Transverse colon (tissue), 4 donors: ENCODE measurements at places on chromosomes 16 and 17. TPM values are rescaled to one million over a fixed set of nuclear protein-coding genes. Genes with fewer than 3 reads are reported as not detected.

GRCh38 chr16:85270374-85270773 lies 158.1 kb upstream of the CIBAR2 start:
- no peak overlapping the region for H3K27ac ChIP-seq
- H3K4me1 ChIP-seq: no peaks in the 10 kb centered on the region
- H3K27me3 ChIP-seq: no peaks in the 10 kb centered on the region
- H3K4me3 ChIP-seq: no peak overlapping the region

- no peaks in the 10 kb centered on the region for H3K27me3 ChIP-seq
- no peak overlapping the region for H3K4me3 ChIP-seq
- peak overlapping the region; percentile 59 for H3K27ac ChIP-seq
- H3K36me3 ChIP-seq: no peaks in the 10 kb centered on the region
Measured at GRCh38 chr17:68909066-68909465, 46.1 kb downstream of the ABCA8 start.

The TPSG1 gene
- total RNA-seq: 24.0 TPM

- H3K36me3 ChIP-seq: no peaks in the 10 kb centered on the region
- no peaks in the 10 kb centered on the region for H3K27me3 ChIP-seq
- no peak overlapping the region for H3K27ac ChIP-seq
- H3K4me1 ChIP-seq: no peaks in the 10 kb centered on the region
Measured at GRCh38 chr17:79907217-79907715, 68.0 kb upstream of the CBX4 start.

GRCh38 chr17:62778990-62779681 lies 29.0 kb downstream of the MARCHF10 start:
- no peaks in the 10 kb centered on the region for H3K27me3 ChIP-seq
- DNase-seq: peak; percentile 25
- H3K4me1 ChIP-seq: no peaks in the 10 kb centered on the region
- no peaks in the 10 kb centered on the region for H3K36me3 ChIP-seq
- no peak overlapping the region for H3K27ac ChIP-seq
- no peak overlapping the region for H3K4me3 ChIP-seq

The KRT13 gene
- total RNA-seq: not detected

GRCh38 chr17:29571883-29572681 lies 3.6 kb downstream of the TP53I13 start:
- H3K27ac ChIP-seq: peak overlapping the region; percentile 42
- H3K4me3 ChIP-seq: no peak overlapping the region
- peak; percentile 12 for DNase-seq
- no peaks in the 10 kb centered on the region for H3K27me3 ChIP-seq
- peaks cover 35% of the 10 kb centered on the region for H3K4me1 ChIP-seq

DNA sequence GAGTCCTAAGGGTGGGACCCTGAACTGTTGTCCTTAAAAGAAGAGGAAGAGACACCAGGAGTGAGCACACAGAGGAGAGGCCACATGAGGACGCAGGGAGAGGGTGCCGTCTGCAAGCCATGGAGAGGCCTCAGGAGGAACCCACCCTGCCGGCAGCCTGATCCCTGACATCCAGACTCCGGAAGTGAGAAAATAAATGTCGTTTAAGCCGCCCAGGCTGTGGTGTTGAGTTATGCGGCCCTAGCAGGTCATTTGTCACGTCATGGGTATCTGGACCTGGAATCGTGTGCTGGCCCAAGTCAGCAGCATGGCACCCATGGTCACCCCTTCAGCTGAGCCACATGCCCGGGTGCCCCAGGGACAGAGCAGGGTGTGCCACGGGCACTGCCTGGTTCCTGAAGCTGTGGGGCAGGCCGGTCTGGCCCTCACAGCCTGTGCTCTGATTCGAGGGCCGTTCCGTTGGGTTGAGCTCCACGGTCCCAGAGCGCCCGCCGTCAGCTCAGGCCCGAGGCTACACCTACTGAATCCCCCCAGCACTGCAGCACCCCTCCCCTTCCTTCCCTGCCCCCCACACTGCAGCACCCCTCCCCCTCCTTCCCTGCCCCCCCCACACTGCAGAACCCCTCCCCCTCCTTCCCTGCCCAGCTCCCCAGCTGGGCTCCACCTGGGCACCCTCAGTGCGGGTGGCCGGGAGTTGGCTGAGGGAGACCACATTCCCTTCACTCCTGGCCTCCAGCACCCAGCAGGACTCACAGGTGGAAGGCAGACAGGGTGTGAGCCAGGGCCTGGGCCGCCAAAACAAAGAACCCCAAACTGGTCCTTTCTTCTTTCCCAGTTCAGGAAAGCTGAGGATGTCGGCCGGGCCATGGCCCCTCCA lies 2.7 kb upstream of the CCDC57 start:
- H3K36me3 ChIP-seq: no peaks in the 10 kb centered on the region
- no peaks in the 10 kb centered on the region for H3K27me3 ChIP-seq
- H3K4me1 ChIP-seq: peaks cover 27% of the 10 kb centered on the region
- H3K27ac ChIP-seq: peak overlapping the region; percentile 80
- H3K4me3 ChIP-seq: no peak overlapping the region

The SLC47A1 gene
- not detected for total RNA-seq

The SSTR5 gene
- total RNA-seq: not detected

GRCh38 chr16:70534971-70535370 lies 11.4 kb downstream of the SF3B3 start:
- H3K36me3 ChIP-seq: peaks cover 96% of the 10 kb centered on the region
- no peaks in the 10 kb centered on the region for H3K27me3 ChIP-seq
- no peaks in the 10 kb centered on the region for H3K4me1 ChIP-seq
- no peak overlapping the region for H3K27ac ChIP-seq
- DNase-seq: no peak

The PTGES3L gene
- not detected for total RNA-seq

The SPIRE2 gene
- total RNA-seq: 190 TPM

GRCh38 chr16:7227229-7227721 lies 105.4 kb upstream of the RBFOX1 start:
- no peak overlapping the region for H3K27ac ChIP-seq
- no peaks in the 10 kb centered on the region for H3K4me1 ChIP-seq
- H3K36me3 ChIP-seq: no peaks in the 10 kb centered on the region

GRCh38 chr17:58344047-58344790 lies 7.8 kb downstream of the SUPT4H1 start:
- DNase-seq: peak; percentile 70
- H3K27me3 ChIP-seq: no peaks in the 10 kb centered on the region
- no peak overlapping the region for H3K4me3 ChIP-seq
- no peaks in the 10 kb centered on the region for H3K4me1 ChIP-seq

The SMARCE1 gene
- total RNA-seq: 45.8 TPM

The CD300A gene
- not detected for total RNA-seq

DNA sequence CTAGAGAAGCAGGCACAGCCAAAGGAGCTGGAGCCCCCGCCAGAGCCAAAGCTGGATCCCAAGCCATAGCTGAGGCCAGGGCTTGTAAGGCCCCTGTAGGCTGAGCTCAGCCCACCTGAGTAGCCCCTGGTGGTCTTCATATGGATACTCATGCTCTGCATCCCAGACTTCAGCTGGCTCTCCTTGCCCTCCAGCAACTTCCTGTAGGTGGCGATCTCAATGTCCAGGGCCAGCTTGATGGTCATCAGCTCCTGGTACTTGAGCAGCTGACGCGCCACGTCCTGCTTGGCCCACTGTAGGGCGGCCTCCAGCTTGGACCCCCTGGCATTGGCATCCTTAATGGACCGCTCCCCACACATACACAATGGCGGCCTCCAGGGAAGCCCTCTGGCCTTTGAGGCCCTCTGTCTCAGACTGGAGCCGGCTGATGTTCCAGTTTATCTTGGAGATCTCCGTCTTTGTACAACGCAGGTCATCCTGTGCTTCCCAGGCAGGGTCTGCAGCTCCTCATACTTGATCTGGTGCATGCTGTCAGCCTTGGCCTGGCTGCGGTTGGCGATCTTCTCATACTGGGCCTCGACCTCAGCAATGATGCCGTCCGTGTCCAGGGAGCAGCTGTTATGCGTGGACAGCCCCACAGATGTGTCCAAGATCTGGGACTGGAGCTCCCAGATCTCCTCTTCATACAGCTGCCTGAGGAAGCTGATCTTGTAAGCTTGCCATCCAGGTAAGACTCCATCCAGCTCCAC lies 28.9 kb downstream of the IKZF3 start:
- no peaks in the 10 kb centered on the region for H3K4me1 ChIP-seq
- DNase-seq: no peak
- no peaks in the 10 kb centered on the region for H3K36me3 ChIP-seq
- no peak overlapping the region for H3K4me3 ChIP-seq
- peaks cover 3% of the 10 kb centered on the region for H3K27me3 ChIP-seq
- H3K27ac ChIP-seq: no peak overlapping the region

DNA sequence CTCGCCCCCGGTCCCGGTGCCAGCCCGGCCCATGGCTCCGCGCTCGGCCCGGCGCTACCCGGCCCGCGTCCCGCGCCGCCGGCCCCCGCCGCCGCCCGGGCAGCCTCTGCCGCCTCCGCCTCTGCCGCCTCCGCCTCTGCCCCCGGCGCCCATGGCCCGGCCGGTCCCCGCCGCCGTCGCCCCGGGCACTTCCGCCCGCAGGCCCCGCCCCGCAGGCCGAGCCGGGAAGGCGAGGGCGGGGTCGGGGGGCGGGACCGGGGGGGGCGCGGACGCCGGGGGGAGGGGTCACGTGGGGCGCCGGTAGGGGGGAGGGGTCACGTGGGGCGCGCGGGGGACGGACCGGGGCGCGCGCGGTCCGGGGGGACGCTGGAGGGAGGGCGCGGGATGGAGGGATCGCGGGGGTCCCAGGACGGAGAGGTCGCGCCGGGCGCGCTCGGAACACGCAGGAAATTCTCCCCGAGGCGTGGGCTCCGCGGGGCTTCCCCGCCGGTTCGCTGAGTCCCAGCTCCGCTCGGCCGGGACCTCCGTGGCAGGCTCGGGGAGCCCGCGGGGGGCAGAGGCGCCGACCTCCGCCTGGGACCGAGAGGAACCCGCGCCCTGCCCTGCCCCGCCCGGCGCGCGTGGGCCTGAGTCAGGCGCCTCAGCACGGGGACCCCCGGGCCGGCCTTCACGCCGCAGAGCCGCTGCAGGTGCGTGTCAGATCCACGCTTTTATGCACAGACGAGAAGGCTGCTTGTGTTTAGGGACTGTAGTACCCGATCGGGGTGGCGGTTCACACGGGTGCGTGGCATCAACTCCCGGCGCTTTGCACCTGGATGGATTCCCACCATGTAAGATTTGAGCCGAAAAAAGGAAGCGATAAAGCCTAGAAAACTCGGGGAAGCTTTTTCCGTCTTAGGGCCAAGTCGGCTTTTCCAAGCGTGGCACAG lies at the start of gene PGAP6:
Gene PGAP6 (minus strand): TSS at position 190 of the 929 bp plus-strand sequence. CDS start 157 bp downstream, at position 33.
- no peaks in the 10 kb centered on the region for H3K36me3 ChIP-seq
- H3K27ac ChIP-seq: peak within 1 kb of the TSS; percentile 85
- peak; percentile 76 for DNase-seq
- no peaks in the 10 kb centered on the region for H3K27me3 ChIP-seq
